Lower leg skin (tissue), 4 donors: ENCODE measurements at places on chromosomes 12 and 14.

- DNase-seq, result no peak
Observed at GRCh38 chr12:98635657-98636323, 8.8 kb downstream of the IKBIP start.

GRCh38 chr12:2054091-2055018 is 1.6 kb downstream of the CACNA1C start:
- no peak for DNase-seq

DNA sequence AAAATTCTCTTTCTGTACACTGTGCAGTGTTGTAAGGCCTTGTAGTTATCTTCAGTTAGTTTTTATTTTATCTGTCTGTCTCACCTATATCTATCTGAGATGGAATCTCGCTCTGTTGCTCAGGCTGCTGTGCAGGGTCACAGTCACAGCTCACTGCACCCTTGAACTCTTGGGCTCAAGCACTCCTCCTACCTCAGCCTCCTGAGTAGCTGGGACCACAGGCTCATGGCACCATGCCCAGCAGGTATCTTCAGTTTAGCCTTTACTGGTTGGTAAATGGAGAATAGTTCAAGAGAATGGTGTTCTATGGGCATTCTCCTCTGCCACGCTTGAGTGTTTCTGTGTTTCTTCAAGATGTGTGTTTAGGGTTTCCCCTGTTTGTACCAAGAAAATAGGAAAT is 13.6 kb downstream of the TULP3 start:
- no peak for DNase-seq

GRCh38 chr12:90832427-90832826 is 122.5 kb downstream of the CCER1 start:
- no peak for DNase-seq

- no peak for DNase-seq
Observed at GRCh38 chr14:51924600-51924999, 64.2 kb downstream of the GNG2 start.
